NCI-H82 (cell line): ENCODE measurements at places on chromosomes 11 and 22.

DNA sequence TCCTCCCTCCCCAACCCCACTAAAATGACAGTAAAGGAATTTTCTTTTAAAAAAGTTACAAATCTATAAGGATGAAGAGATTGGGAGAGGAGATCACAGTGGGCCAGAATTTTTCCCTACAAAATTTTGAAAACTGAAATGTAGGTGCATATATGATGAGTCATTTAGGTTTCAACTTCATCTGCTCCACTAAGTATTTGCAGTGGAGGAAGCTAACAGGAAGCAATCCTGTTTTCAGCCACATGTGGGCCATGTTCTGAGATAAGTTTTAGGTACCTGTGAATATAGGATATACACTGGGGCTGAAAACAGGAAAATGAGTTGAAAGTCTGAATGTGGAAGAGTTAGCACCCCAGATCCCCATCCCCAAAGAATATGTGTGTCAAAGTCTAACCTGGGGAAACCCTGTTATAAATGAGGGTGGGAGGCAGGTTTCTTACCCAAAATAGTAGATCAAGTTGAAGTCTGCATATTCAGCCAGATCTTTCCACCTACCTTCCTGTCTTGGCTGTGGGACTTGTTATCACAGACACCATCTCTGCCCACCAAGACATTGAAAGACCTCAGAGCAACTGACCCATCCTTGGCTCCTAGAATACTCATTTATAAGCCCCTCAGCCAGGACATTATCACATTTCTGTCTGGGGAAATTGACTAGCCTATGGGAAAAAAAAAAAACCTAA is 87.3 kb downstream of the PACS1 start:
- DNase-seq: no peak

- DNase-seq: no peak
Observed at GRCh38 chr11:71151561-71151960, 100.8 kb downstream of the SHANK2 start.

DNA sequence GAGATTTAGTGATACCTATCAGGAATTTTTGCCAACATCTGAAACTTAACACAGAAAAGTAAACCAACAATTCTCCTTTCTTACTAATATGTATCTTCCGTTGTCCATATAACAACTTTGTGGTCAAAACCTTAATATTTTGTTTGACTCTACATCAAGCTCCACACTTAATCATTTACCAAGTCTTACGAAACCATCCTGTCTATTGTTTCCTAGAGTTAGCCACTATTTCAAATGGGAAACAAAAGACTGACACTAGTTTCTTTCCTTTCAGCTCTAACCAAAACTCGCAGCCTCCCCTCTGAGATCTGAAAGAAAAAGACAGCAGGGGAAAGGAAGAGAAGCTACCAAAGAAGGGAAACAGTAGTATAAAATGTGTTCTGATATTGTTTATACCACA is 26.5 kb upstream of the PRDM10 start:
- no peak for DNase-seq

- no peak for DNase-seq
Observed at GRCh38 chr22:22085702-22086500, 103.3 kb upstream of the TOP3B start.

DNA sequence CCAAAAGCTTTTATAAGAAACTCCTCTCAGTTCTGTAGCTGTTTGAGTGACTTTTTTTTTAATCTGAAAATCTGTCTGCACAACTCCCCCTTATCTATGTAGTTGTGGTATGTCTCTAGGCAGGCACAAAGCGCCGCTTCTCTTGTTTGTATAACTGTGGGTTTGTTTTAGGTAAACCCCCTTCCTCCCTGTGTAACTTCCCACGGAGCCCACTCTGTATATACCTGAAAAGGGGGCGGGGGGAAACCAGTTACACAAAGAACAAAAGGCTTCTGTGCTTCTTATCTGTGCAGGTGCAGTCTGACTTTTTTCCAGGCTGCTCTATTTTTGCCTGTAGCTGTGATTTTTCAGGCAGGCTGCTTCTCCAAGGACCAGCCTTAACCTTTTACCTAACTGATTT is 13.2 kb downstream of the OR10AG1 start:
- no peak for DNase-seq

GRCh38 chr11:129223701-129224149 is 31.6 kb upstream of the ARHGAP32 start:
- DNase-seq: no peak
